Putamen (tissue), 1 donor: ENCODE measurements at places on chromosomes 3 and 15.

- no peak for DNase-seq
These were observed 12.5 kb downstream of the TRAT1 start for GRCh38 chr3:108835101-108835500.

DNA sequence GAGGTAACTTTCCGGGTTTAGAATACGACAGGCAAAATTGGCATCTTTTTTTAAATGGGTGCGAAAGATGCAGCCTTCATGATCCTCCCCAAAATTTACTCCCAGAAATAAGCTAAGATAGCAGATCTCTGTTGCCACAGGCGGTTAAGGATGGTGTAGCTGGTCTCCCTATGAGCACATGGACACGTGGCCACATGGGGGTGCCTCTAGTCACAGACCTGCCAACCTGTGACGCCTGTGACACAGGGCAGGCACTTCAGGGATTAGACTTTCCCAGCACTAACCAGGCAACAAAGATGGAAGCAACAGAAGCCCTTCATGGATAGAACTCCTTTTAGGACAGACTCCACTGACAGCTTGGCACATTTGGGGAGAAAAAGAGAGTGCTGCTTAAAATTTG lies 320.3 kb downstream of the THSD4 start:
- no peak for DNase-seq

- DNase-seq: no peak
These were observed 239.1 kb downstream of the CBLB start for GRCh38 chr3:105629718-105630117.

DNA sequence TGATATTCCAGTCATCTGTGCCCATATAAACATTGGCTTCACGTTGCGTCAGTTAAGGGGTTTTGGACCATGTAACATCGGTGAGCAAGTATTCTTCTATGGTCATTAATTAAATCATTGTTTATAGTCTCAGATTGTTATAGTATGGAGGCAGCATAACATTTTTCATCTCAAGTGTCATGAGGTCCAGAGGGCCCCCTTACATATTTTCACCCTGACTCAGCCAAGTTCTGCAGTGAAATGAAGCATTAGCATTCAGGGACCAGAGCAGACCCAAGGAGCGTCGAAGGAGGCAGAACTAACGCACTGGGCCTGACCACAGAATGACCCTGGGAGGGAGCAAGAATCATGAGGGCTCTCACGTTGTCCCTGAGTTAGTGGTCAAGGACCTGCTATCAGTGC lies 171.5 kb downstream of the LRTM1 start:
- no peak for DNase-seq

DNA sequence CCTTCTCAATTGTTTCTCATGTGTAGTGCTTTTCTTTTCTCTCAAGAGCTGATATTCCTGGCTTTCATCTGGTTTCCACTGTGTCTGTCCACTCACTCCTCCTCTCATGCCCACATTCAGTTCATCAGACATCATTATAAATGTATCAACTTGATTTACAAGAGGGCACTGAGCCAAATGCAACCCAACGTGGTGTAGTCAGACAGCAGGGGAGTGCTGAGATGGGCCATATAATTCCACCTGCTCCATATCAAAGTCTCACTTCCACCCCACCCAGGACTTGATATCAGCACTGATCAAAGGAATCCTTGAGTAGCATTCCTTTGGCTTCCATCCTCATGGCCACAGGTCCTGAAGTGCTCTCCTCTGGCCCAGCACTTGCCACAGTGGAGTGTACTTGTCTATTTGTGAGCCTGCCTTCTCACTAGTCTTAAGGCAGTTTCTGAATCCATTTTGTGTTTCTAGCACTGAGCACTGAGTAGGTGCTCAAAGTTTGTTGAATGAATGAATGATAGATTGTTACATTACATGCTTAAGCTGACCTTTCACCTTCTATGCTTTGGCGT lies 252.8 kb downstream of the CLSTN2 start:
- no peak for DNase-seq
